ENCODE measurements at places on chromosomes 13 and 19.

DNA sequence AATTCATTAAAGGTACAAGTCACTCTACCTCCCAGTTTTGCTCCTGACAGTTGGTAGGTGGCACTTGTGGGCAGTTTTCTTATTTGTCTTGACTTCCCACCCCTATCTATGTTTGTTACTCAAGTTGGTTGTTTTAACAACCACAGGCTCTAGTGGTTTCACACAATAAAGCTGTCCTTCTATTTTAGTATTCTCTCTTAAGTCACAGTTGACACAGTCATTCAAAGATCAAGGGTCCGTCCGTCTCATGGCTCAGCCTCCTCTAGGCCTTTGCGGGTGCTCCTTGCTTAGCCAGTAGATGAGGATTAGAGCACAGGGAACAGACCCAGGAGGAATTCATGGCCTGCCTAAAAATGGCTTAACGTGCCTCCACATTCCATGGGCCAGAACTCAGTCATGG, 573.7 kb downstream of the IRS2 start:
- DNase-seq: peak; percentile 12

- peak; percentile 44 for DNase-seq
Measured at GRCh38 chr19:34838753-34839431, 65.9 kb upstream of the ZNF599 start.

DNA sequence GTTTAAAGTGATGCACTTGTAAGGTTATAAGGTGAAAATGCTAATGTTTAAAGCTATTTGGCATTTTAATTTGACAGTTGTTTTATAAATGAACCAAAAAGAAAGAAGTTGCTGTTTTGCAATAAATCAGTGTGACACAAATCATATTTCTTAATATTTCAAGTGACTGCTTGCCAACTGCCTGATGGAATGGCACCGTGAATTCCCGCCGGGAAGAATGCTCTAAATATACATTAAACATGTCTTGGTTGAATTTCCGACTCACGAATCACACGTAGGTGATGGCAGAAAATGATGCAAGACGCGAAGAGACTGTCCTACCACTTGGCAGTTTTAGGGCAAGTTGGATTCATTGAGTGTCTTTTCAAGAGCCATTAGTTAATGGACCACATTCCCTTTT, 3.1 kb upstream of the GJB2 start:
- no peak for DNase-seq

DNA sequence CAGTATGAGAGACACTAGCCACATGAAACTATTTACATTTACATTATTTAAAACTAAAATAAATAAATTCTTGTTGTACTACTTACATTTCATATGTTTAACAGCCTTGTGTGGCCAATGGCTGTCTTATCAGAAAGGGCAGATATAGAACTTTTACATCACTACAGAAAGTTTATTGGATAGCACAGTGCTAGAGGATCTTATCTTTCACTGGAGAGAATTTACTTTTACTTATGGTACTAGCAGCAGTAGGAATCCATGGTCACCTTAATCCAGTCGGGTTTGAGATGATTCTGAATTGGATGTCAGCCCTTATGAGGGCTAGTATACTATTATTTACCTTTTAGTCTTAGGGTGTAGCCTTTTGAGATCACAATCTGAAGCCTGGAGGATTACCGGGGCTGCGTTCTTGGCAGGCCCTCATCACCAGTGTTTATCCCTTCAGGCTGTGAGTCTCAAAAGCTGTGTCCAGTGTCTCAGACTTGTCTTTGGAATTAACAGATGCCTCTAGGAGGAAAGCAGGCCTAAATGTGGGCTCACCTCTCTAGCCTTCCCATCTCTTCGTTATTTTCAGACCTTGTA, 21.7 kb downstream of the IFT88 start:
- no peak for DNase-seq

- no peak for DNase-seq
Measured at GRCh38 chr13:50460358-50460757, 383.1 kb downstream of the DLEU7 start.
